ENCODE measurements at places on chromosomes 5 and 9. TPM values are rescaled to one million over a fixed set of nuclear protein-coding genes. Genes with fewer than 3 reads are reported as not detected.

The ASPN gene
- total RNA-seq, result not detected

DNA sequence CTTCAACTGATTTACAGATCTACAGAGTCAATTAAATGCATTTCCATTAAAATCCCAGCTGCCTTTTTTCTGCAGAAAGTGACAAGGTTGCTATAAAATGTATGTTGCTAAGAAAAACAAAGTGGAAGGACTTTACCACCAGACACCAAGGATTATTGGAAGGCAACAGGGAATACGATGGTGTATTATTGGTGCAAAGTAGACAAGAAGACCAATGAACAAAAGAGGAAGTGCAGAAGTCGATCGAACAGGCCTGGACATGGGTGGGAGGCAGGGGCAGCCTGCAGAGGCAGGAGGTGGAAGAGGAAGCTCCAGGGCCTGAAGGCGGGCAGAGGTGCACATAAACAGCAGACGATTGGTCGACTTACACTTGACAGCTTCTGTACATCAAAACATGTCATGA, 10.6 kb upstream of the SLC6A19 start:
- DNase-seq, result no peak

DNA sequence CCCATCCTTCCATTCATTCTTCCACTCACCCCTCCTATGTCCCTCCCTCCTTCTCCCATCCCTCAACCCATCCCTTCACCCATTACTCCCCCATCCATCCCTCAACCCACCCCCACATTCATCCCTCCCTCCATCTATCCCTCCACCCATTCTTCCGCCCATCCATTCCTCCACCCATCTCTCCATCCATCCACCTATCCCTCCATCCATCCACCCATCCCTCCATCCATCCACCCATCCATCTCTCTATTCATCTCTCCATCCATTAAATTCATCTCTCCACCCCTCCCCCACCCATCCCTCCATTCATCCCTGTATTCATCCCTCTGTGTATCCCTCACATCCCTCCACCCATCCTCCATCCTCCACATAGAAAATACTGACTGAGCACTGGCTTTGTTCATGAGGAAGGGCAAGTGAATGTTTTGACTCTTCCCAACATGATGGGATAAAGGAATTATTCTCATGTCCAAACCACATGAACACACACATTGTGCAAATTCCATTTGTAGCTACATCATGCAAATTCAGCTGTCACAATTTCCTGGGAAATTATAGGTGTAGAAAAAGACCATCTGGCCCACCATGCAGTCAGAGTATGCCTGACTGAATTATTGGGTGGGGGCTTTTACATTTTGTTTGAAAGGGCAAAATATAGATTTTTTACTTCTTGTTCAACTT, 6.9 kb upstream of the VAV2 start:
- no peak for DNase-seq

GRCh38 chr5:98416541-98416940, 356.9 kb upstream of the RGMB start:
- no peak for DNase-seq

DNA sequence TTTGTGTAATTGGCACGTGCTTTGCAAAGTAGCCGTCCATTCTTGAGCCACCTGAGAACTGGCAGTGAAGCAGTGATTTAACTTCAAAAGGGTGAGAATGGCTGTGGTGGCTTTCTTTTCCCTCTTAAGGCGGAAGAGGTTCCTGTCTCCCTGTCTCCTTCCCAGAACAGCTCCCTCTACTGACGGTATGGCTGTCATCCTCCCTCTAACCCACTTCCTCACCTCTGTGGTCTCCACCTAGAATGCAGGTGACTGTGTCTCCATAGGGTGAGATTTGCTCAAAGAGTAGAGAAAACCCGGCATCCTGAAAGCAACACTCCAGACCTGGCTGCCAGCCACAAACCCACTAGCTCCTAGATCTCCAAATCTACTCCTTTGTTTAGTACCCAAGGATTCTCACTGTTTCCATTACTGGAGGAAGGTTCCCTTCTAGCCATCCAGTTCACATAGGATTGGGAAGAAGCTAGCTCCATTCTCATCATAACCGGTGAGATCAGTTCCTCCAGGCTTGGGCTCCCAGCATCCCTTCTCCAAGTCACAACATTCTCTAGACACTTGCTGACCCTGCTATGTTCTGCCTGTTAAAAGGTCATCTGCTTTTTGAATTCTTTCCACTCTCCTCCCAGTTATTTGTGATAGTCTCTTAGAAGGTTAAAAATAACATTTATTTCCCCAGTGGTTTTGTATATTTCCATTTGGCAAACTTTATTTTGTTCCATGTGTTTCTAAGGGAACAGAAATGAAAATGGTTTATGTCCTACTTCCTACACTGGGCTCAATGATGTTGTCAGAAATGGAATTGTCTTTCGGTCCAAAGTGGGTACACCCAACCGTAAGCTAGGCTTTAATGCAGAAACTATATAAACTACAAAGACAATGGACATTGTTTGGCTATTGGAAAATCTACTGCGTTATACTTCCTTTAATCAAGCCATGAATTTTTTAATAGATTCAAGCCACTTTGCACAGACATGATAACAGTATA, 269.4 kb downstream of the CWC27 start:
- DNase-seq, result no peak

- no peak for DNase-seq
Measured at GRCh38 chr9:125988479-125989050, 241.4 kb downstream of the PBX3 start.

- no peak for DNase-seq
Measured at GRCh38 chr5:153347611-153348010, 142.9 kb upstream of the GRIA1 start.

DNA sequence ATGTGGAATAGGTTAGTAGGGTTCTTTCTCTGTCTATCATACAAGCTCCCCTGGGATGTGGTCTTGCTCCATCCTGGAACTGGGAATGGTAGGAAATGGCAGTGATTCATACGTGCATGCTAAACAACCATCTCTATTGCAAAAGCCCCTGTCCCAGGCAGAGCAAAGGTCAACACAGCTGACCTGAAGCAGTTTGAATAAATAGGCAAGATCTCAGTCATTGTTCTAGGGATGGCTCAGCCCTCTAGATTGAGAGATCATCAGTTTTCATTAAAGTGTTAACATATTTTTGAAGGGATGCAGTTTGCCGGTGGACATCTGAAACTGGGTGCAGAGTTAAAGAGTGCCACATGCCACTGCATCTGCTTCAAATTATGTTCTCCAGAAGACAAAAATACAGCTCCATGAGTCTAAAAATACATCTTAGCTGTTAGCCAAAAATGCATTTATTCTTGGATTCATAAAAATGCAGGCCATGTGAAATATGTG, 224.1 kb downstream of the ESM1 start:
- no peak for DNase-seq

DNA sequence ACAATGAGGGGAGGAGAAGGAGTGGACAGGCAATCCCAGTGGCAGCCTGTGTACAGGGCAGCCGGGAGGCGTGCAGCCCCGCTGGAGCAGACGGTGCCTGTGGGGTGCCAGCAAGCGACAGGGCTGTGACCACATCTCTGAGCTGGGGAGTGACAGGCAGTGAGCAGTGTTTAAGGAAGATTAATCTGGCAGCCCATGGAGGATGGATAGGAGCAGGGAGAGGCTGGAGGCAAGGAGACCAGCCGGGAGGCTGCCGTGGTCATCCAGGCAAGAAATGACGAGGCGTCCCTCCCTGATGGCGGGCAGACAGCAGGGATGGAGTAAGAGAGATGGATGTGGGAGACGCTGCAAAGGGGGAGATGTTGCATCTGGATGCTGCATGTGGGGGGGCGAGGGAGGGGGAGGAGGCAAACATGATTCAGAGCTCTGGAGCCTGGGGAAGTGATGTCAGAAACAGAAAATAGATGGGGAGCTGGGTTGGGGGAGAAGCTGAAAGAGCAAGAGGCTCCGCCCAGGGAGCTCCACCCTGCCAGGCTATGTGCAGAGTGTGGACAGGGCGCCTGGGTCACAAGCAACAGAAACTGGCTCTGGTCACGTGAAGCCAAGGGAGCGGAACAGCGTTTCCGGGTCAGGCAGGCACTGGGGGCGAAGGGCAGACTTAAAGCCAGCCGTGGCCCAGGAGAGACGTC, 12.6 kb downstream of the UNC5A start:
- DNase-seq, result no peak

- no peak for DNase-seq
Measured at GRCh38 chr5:116084287-116084691, 536 bp upstream of the COMMD10 start.

DNA sequence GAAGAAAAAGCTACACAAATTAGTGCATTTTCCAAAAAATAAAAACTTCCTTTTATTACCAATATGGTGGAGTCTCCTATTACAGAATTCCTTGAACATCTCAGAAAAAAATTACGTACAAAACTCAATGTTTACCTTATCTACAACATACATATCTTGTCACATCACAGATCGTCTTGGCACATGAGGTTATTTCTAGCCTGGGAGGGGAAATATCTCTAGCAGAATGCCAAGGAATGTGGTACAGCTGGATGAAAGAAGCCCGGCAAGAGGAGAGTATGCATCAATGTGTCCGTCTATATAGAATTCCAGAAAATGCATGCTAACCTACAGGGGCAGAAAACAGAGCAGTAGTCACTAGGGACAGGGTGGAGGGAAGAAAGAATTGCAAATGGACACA, 443.8 kb downstream of the ZSWIM6 start:
- DNase-seq, result no peak

GRCh38 chr5:64947031-64947430, 178.3 kb downstream of the CWC27 start:
- DNase-seq, result no peak

DNA sequence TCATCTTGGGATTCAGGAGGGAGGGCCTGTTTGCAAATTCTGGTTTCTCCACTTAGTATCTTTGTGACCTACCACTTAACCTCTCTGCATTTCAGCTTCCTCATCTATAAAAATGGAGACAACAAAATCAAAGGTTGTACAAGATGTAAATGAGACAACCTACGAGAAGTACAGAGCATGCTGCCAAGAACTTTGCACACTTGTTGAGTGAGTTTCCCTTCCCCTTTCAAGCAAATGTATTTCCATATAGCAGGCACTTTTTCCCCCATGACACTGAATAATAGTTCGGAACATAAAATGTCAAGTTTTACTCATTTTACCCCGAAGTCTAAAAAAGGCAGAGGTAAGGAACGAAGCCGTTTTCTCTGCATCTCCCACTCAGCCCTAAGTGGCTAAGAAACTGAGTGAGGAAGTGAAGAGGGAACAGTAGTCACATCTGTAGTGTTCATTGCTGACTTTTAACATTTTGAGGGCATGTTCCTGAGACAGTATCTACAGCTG, 159.0 kb downstream of the TLE1 start:
- DNase-seq, result no peak

All from endothelial cell (in vitro differentiated cells).